ENCODE measurements at places on chromosomes 4 and X.

DNA sequence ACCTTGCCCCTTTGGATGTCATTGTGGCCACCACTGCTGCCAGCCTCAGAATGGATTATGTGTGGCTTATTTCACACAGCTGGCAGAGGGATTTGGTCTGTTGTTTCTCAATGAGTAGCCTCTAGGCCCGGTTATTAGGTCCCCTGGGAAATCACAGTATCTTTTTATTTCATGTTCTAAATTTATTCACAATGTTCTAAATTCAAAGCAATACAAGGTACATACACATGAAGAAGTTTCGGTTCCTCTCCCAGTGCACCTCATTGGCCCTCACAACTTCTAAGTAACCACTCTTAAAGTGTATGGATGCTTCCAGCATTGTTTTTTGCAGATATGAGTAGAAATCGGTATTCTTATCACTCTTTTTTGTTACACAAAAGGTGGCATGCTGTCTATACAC is 262.7 kb downstream of the RCHY1 start:
- no peak for DNase-seq

GRCh38 chr4:80252427-80252826 is 14.0 kb upstream of the FGF5 start:
- no peak for DNase-seq

DNA sequence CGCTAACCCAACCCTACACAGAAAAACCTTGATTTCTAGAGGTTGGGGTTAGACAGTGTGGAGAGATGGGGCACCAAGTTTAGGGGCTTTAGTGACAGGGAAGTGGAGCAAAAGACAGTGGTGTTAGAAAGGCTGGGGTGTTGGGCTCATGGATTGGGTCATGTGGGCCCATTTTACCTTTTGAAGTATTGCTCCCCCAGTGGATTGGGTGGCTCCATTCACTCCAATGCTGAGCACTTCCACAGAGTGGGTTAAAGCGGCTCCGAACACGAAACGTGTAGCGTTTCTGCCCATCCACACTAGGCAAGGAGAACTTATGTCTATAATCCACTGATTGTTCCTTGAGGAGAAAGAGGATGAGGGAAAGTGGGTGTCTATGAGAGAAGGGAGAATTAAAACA is 2.3 kb downstream of the IL2RG start:
- no peak for DNase-seq

DNA sequence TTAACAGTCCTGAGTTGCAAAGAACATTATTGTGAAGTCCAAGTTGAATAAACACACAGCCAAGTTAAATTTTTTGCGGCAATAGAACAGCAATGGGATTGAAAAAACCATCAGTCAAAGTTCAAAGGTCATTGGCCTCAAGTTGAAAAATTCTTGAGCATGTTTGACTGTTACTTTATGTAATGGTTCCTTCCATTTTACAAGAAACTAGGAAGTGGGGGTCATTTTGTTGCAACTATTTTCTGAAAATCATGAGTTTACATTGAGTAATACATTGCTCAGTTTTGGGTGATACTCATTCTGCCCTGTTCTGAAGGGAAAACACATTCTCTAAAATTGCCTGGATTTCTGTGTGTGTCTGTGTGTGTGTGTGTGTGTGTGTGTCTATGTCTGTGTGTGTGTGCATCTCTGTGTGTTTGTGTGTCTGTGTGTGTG is 5.2 kb upstream of the IRF2 start:
- DNase-seq = no peak
